ENCODE measurements at places on chromosomes 5 and 9.

DNA sequence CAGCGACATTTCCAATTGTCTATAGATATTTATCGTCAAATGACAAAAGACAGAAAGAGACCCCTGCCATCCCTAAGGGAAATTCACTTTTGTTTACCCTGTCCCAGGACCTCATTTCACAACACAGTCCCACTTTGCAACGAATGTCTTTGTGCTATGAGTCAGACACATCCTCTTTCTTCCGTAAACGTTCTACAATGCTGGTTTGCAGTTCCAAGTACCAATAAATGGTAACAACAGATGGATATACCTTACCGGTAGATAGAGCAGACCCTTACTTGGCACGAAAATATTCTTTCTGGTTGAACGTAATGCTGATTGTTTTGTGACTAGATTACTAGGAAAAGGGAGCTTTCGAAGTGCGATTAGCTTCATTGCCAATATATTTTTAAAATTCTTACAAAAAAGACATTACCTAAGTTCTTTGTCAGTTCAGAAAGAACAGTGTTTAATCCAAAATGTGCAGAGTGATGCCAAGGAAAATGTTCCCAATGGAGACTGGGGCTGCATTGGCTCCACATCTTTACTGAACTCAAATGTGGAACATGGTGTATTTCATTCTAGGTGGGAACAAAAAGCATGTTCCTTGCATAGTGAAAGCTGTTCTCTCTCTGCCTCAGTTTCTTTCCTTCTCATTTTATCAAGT lies 202.5 kb upstream of the SLC27A6 start:
- no peak for DNase-seq
- H3K27ac ChIP-seq = no peak overlapping the region
- no peaks in the 10 kb centered on the region for H3K27me3 ChIP-seq
- H3K36me3 ChIP-seq = no peaks in the 10 kb centered on the region
- no peaks in the 10 kb centered on the region for H3K4me1 ChIP-seq
- no peak overlapping the region for H3K4me3 ChIP-seq

- H3K4me1 ChIP-seq = no peaks in the 10 kb centered on the region
- no peak for DNase-seq
- H3K4me3 ChIP-seq = no peak overlapping the region
- no peaks in the 10 kb centered on the region for H3K36me3 ChIP-seq
- H3K27me3 ChIP-seq = no peaks in the 10 kb centered on the region
Observed at GRCh38 chr5:100270023-100270771, 265.0 kb upstream of the FAM174A start.

GRCh38 chr5:72125271-72125940 lies 18.1 kb downstream of the MAP1B start:
- H3K4me1 ChIP-seq = no peaks in the 10 kb centered on the region
- no peak overlapping the region for H3K4me3 ChIP-seq
- peaks cover 4% of the 10 kb centered on the region for H3K27me3 ChIP-seq
- no peaks in the 10 kb centered on the region for H3K36me3 ChIP-seq
- no peak overlapping the region for H3K27ac ChIP-seq

- H3K36me3 ChIP-seq = peaks cover 61% of the 10 kb centered on the region
- DNase-seq = no peak
- no peaks in the 10 kb centered on the region for H3K27me3 ChIP-seq
- H3K27ac ChIP-seq = no peak overlapping the region
Observed at GRCh38 chr9:124877021-124877782, 15.3 kb downstream of the ARPC5L start.

- H3K4me1 ChIP-seq = no peaks in the 10 kb centered on the region
- DNase-seq = no peak
- H3K27me3 ChIP-seq = no peaks in the 10 kb centered on the region
Observed at GRCh38 chr5:147601652-147602051, 91.8 kb upstream of the DPYSL3 start.

DNA sequence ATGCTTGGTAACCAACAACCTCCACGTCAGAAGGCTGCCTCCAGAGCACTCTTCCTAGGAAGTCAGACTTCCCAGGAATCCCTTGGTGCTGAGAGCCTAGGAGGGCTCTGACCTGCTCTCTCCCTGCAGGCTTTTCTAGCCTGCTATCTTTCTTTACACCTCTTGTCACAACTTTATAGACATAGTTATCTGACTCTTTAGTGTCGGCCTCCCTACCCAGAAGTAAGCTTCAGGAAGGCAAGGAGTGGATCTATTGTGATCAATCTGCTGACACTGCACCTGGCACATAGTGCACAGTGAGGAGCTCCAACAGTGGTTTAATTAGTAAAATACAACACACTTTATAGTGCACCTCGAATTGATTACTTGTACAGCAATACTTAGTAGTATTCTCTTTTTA lies 2.3 kb downstream of the AFAP1L1 start:
- H3K4me1 ChIP-seq = no peaks in the 10 kb centered on the region
- H3K27ac ChIP-seq = no peak overlapping the region
- peaks cover 5% of the 10 kb centered on the region for H3K27me3 ChIP-seq
- no peak for DNase-seq
- H3K36me3 ChIP-seq = no peaks in the 10 kb centered on the region

GRCh38 chr5:84983093-84983492 lies 598.4 kb upstream of the EDIL3 start:
- no peak overlapping the region for H3K27ac ChIP-seq
- no peaks in the 10 kb centered on the region for H3K36me3 ChIP-seq
- H3K4me3 ChIP-seq = no peak overlapping the region
- no peaks in the 10 kb centered on the region for H3K4me1 ChIP-seq

DNA sequence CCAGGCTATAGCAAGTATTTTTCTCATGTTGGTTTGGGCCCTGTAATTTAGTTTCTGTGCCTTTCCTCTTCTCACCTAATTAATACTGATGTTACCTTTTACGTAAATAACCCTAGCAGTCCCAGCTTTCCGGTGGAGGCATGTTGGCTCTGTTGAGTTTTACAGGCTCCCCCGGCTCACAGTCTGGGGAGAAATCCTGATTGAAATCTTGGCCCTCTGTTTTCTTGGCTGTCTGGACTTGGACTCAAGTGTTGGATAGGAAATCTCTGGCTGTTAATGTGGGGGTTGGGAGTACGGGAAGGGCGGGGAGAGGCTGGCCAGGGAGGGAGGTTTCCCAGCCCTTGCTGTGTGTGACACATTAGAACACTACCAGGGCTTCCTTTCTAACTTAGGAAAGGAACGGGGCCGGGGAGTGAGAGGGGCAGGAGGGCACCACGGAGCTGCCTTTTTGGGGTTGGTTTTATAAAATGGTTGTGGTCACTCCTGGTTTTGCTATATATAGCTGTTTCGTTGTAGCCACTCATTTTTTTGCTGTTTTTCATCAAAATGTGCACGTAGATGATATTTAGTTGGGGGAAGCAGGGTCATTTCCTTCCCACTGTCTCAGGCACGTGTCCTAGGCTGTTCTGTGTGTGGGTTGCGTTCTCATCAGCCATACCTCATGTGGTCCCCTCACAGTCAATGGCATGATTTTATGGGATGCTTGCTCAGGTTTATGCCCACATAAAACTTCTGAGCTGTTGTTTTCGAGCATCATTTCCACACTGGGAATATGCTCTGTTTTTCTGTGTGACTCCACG lies 11.0 kb downstream of the TRIO start:
- H3K27ac ChIP-seq = no peak overlapping the region
- H3K4me3 ChIP-seq = no peak overlapping the region
- H3K27me3 ChIP-seq = no peaks in the 10 kb centered on the region
- DNase-seq = no peak
- no peaks in the 10 kb centered on the region for H3K36me3 ChIP-seq

DNA sequence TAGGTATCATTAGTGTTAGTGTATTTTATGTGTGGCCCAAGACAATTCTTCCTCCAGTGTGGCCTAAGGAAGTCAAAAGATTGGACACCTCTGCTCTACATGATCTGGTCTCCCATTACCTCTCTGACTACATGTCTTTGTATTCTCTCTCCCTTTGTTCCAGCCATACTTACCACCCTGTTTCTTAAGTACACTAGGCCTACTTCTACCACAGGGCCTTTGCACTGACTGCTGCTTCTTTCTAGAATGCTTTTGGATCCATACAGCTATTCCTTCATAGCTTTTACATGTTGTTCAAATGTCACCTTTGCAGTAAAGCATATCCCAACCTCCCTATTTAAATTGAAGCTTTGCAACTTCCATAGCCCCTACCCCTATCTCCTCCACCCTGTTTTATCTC lies 5.4 kb downstream of the XRCC4 start:
- H3K27me3 ChIP-seq = no peaks in the 10 kb centered on the region
- no peak overlapping the region for H3K27ac ChIP-seq
- no peak for DNase-seq
- H3K36me3 ChIP-seq = no peaks in the 10 kb centered on the region
- H3K4me3 ChIP-seq = no peak overlapping the region

DNA sequence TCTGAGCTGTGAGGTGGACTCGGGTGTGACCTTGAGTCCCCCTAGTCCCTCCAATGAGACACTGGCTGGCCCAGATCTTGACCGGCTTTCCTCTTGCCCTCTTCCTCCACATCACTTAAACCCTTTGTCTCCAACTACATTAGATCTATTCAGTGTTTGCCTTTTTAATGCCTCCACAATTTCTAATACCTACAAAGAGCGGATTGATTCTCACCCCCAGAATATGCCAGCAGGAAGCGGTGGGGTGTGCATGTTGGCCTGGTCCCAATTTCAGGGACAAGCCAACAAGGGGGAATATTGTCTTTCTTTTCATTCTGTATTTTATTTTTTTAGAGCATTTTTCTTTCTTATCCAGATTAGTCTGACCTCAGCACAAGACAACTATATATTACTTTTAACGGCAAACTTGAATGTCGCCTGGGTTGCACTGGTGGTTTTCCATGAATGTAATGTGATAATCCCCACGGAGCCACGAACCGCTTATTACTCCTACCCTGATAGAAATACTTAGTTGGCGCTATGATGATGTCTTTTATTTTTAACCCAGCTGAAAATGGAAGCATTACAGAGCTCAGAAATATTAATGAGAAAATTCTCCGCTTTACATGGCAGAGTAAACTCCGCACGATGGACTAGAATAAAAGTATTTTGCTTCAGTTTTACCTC lies 68.5 kb upstream of the MYO10 start:
- H3K4me3 ChIP-seq = no peak overlapping the region
- no peak for DNase-seq
- no peaks in the 10 kb centered on the region for H3K4me1 ChIP-seq
- no peaks in the 10 kb centered on the region for H3K36me3 ChIP-seq

- no peak for DNase-seq
- H3K36me3 ChIP-seq = no peaks in the 10 kb centered on the region
- no peaks in the 10 kb centered on the region for H3K27me3 ChIP-seq
- peak overlapping the region; percentile 4 for H3K4me3 ChIP-seq
- H3K27ac ChIP-seq = peak overlapping the region; percentile 20
Observed at GRCh38 chr9:35908504-35909125, 675 bp upstream of the SPAAR start.

- DNase-seq = no peak
- H3K4me3 ChIP-seq = no peak overlapping the region
- H3K27me3 ChIP-seq = no peaks in the 10 kb centered on the region
- no peaks in the 10 kb centered on the region for H3K4me1 ChIP-seq
- peaks cover 29% of the 10 kb centered on the region for H3K36me3 ChIP-seq
Observed at GRCh38 chr5:76649140-76649539, 25.9 kb upstream of the F2RL2 start.

DNA sequence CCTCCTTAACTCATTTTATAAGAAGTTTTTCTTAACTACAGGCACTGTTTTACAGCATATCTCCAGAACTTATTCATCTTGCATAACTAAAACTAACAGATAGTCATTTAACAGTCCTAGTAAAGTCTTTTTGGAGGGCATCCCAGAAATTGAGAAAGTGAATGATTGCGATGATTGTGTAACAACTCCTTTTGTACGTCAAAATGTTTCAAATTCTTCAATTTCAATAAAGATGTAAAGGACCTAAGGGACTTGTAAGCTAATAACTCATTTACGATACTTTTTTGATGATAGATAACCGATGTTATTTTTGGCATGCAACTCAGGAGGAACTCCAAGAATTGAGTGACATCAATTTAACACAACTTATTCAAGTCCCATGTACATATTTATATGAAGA lies 42.7 kb downstream of the SVEP1 start:
- no peak overlapping the region for H3K27ac ChIP-seq
- no peak overlapping the region for H3K4me3 ChIP-seq
- H3K27me3 ChIP-seq = no peaks in the 10 kb centered on the region
- no peaks in the 10 kb centered on the region for H3K36me3 ChIP-seq

DNA sequence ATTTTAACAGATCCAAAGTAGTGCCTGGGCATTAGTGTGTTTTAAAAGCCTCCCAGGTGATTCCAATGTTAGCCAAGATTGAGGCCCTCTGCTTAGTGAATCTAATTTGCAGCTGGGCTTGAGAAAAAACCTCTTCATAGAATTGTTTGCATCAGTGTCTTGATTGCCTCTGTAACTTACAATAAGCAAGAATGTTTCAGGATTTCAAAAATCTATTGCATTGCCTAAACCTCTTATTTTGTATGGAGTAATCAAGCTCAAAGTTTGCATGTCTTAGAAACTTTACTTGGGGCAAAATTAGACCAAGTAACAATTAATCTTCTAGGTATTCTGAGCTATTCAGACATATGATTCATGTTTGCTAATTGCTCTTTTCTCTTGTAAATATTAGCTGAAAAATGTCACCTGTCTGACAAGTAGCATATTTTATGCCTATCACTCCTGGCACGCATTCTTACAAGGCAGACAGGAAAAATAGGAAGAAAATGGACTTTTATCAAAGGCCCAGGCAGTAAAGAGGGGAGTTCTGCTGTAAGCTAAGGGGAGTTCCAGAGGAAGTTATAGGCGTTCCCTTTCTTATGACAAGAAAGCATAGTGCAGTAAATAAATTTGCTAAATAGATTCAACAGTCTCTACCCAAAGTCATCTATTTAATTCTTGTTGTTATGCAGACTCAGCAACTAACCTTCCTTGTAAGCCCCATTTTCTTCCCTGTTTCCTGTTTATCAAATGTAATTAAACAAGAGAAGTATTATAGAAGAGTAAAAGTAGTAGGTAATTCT lies 21.0 kb downstream of the PDCD1LG2 start:
- H3K36me3 ChIP-seq = no peaks in the 10 kb centered on the region
- H3K4me3 ChIP-seq = no peak overlapping the region
- H3K4me1 ChIP-seq = peaks cover 32% of the 10 kb centered on the region
- H3K27ac ChIP-seq = no peak overlapping the region

DNA sequence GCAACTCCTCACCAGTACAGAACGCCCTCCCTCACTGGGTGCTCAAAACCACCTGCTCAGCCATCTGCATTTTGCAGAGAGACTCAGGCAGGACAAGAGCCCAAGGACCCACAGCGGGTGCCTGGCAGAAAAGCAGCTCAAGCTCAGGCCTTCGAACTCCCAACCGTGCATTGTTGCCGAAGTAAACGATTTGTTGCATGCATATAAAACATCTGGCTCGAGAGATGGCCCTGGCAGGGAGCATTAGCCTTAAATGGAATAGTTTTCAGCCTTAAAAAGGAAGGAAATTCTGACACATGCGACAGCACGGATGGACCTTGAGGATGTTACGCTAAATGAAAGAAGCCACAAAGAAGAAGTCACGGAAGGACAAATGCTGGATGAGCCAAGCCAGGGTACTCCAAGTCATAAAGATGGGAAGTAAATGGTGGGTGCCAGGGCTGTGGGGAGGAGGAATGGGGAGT lies 160.4 kb upstream of the PHYKPL start:
- no peak overlapping the region for H3K4me3 ChIP-seq
- no peak overlapping the region for H3K27ac ChIP-seq

- no peak overlapping the region for H3K27ac ChIP-seq
- no peak for DNase-seq
- no peaks in the 10 kb centered on the region for H3K27me3 ChIP-seq
- no peaks in the 10 kb centered on the region for H3K4me1 ChIP-seq
- H3K36me3 ChIP-seq = no peaks in the 10 kb centered on the region
- no peak overlapping the region for H3K4me3 ChIP-seq
Observed at GRCh38 chr9:75803130-75803529, 87.3 kb upstream of the PCSK5 start.

GRCh38 chr5:2892466-2893000 lies 141.1 kb upstream of the IRX2 start:
- no peak overlapping the region for H3K27ac ChIP-seq
- no peaks in the 10 kb centered on the region for H3K4me1 ChIP-seq
- no peak overlapping the region for H3K4me3 ChIP-seq
- H3K36me3 ChIP-seq = no peaks in the 10 kb centered on the region
- H3K27me3 ChIP-seq = no peaks in the 10 kb centered on the region
- no peak for DNase-seq
